NCI-H1930 (cell line): ENCODE measurements at places on chromosomes 6 and 20.

DNA sequence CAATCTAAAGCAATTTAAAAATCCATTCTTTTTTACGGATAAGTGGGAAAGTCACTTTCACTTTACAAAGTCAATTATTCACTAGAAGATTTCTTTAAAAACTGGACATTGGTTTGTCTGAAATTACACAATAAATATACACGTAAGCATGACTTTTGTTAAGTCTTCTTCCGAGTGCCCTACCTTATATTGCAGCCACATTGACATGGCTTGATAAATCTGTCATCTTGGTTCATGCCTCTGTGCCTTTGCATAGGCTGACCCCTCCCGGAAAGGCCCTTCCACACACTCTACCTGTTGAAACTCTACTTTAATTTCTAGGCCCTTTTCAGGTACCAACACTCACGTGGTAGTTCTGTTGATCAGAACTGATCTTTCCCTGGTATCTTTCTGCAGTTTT lies 104.1 kb downstream of the SH3BGRL2 start:
- DNase-seq = no peak

DNA sequence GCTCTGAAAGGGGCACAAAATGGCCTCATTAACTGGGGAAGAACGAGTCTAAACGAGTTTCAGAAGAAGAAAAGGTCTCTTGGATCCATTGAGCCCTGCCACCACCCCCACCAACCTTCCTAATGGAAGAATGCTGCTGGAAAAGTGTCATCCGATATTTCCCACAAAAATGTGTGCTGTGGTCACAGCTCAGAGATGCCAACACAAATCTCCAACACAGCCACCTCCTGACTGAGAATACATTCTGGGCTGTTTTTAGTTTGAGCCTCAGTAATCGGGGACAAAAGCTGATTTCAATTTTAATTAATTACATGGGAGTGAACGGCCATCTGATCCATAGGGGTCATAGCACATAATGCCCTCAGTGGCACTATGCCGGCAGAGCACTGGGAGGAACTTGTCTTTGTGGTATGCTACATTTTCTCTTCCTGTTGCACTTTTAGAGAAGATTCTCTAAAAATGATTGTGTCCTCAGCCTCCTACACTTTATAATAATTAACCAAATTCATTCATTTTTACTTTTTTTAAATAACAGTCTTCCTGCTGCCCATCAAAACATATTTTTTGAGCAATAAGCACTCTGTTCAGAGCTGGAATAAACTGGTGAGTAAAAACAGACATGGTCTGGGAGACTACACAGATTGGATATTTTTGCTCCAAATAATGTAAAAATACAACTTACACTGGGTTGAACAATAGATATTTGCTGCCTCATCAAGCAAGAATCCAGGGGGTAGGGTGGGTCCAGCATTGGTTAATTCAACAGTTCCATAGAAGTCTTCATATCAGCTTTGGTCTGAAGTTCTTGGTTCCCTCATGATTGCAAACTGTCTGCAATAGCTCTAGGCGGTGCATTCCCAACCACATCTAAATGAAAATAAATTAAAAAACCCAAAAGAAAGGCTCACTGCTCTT lies 143.6 kb upstream of the TMEM170B start:
- DNase-seq = no peak

DNA sequence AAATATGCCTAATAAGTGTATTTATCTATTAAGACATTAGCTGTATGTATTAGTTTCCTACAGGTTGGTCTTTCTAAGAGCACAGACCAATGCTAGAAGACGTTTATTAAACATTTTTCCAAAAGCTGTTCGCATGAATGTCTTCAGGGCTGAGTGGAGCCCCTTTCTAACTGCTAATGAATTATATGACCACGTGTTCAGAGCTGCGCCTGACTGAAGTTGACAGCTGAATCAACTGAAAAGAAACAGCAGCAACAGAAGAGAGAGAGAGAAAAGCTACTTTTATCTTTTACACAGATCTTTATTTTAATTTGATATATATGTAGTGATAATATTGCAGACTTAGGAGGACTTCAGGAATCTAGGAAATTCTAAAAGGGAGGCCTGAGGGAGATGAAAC lies 75.2 kb upstream of the ARID1B start:
- no peak for DNase-seq

- no peak for DNase-seq
Observed at GRCh38 chr20:34637245-34638038, 39.5 kb downstream of the PIGU start.

DNA sequence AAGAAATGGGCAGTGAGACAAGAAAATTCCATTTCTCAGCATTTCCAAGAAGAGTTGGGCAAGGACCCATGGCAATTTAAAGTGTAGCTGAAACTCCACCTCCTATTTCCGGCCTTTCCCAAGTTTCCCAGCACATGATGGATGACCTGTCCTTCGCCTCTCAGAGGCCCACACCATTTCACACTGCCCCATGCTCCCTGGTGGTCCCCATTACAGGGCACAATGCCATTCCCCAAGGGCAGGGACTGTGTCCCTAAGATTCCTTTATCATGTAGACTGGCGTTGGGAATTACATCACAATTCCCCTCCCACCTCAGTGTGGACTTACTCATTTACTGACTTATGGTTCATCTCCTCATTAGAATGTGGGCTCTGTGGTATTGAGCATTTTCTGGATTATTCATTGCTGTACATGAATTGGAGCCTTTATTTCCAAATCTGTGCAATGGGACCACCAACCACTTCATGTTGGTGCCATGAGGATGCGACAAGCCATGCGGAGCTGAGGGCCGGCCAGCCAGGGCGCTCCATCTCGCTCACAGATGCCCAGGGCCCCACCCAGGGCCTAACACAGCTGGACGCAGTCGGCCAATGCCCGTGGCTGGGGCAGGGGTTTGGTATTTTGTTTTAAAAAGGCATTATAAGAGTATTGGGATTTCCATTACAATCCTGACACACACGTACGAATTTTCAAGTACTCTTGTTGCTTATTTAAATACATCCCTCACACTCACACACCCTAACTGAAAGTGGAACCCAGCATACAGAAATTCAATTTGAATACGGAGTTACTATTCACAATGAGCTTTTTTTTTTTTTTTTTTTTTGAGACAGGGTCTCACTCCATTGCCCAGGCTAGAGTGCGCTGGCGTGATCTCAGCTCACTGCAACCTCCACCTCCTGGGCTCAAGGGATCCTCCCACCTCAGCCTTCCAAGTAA lies 5.4 kb downstream of the ACSS1 start:
- no peak for DNase-seq

GRCh38 chr6:143397227-143398222 lies 53.0 kb downstream of the ADAT2 start:
- no peak for DNase-seq

DNA sequence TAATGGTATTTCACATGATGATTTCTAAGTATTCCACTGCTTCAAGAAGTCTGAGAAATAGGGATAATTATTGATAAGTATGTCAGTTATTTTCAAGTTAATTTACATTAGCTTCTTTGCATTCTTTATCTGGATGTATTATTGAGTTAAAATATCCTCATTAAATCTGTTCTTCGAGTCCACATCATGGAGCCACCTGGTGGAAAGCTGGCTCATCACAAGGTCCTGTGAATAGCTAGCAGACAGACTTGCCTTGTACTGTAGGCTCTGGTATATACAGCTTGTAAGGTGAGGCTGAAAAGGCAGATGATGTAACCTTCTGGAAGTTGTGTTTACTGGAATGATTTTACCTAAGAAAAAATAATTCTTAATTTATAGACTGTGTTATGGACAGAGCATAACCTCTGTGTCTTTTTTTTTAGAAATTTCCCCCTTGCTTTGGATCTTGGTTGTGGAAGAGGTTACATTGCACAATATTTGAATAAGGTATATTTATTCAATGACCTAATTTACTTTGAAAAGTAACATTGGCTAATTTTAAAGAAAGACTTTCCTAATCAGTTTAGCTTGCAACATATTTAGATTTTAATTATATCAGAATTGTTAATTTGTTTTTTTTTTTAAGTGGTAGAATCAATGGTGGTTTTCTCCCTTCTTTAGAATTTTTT lies 3.5 kb downstream of the NDUFAF5 start:
- DNase-seq = peak; percentile 26

DNA sequence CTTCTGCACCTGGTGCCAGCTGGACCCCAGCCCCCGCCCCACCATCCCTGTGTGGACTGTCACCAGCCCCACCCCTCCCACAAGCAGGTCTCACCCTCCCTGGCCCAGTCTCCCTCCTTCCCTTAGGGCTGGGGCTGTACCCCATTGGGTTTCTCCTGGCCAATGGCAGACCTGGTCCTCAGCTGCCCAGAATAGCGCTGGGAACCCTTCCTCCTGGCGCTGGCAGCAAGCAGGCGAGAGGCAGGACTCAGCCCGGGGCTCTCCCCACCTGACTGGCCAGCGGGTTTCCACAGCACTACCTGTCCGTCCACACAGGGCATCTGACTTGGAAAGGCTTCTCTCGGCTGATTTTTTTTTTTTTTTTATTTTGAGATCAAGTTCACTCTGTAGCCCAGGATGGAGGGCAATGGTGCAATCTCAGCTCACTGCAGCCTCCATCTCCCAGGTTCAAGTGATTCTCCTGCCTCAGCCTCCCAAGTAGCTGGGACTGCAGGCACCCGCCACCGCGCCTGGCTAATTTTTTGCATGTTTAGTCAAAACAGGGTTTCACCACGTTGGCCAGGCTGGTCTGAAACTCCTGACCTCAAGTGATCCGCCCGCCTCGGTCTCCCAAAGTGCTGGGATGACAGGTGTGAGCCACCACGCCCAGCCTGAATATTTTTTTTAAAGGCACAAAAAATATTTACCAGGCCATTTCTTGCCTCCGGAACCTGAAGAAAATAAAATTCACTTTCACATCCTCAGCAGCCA lies 21.6 kb upstream of the CHRNA4 start:
- no peak for DNase-seq

- DNase-seq = no peak
Observed at GRCh38 chr6:34897716-34898115, 8.7 kb downstream of the ANKS1A start.

DNA sequence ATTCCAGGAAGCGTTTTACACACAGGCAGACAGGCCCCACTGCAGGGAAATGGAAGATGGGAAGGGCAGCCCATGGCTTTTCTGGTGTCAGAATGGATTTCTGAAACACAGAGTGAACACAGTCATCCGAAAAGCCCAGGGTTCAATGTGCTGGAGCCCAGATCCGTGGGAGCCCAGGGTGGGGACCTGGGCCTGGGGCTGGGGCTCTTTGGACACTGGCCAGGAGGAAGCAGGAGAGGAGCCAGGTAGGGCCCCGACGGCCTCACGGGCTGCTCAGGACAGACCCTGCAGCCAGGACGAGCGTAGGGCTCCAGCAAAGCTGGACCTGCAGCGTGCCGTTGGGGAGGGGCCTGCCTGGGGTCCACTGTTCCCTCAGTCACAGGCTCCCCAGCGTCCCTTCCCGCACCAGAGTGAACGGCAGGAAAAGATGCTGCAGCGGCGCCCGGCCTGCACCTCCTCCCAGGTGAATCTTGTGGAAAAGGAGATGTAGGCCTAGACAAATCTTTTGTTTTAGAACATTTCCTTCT lies 24.3 kb upstream of the LSM14B start:
- no peak for DNase-seq

GRCh38 chr6:116088946-116089345 lies 11.7 kb upstream of the NT5DC1 start:
- no peak for DNase-seq

GRCh38 chr6:161011492-161012480 lies 20.2 kb downstream of the MAP3K4 start:
- no peak for DNase-seq

- DNase-seq = peak; percentile 60
Observed at GRCh38 chr20:22686097-22686496, 101.7 kb upstream of the FOXA2 start.

GRCh38 chr6:113674075-113674474 lies 183.1 kb upstream of the MARCKS start:
- DNase-seq = no peak

DNA sequence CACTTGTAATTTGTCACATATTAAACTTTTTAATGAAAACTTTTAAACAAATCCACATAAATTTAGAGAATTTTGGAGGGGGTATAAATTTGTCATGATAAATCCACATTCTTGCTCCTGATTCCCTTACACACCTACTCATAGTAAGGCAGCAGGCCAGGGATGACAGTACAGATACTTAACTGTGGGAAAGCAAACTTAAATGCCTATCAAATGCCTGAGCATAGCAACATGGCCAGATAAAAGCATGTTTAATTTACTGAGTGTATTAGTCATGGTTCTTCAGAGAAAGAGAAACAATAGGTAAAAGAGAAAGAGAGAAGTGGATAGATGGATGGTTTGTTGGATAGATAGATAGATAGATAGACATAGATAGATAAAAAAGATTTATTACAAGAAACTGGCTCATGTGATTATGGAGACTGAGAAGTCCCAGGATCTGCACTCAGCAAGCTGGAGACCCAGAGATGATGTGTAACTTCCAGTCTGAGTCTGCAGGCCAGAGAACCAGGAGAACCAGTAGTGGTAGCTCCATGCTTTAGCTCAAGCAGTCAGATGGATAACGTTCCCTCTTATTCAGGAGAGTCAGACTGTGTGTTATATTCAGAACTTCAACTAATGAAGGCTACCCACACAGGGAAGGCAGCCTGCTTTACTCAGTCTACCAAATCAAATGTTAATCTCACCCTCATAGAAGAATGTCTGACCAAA lies 15.9 kb upstream of the ADGRF1 start:
- DNase-seq = no peak

- DNase-seq = no peak
Observed at GRCh38 chr20:50213531-50214106, 23.0 kb downstream of the CEBPB start.

DNA sequence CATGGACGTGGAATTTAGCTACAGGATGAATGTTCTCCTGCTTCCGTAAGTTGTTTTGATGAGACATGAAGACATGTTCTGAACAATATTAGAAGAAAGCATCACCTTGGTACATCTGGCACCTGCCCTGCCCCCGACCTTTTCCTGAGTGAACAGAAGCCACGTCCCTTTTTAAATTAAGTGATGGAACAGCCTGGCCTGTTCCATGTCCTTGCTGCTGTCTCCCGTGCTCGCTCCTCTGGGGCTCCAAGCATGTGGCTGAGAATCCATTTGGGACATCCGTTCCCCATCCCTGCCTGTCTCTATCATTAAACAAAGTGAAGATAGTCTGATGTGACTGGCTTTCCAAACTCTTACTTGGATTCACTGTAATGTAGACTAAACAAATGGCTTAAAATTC lies 36.4 kb downstream of the ERMARD start:
- DNase-seq = no peak

DNA sequence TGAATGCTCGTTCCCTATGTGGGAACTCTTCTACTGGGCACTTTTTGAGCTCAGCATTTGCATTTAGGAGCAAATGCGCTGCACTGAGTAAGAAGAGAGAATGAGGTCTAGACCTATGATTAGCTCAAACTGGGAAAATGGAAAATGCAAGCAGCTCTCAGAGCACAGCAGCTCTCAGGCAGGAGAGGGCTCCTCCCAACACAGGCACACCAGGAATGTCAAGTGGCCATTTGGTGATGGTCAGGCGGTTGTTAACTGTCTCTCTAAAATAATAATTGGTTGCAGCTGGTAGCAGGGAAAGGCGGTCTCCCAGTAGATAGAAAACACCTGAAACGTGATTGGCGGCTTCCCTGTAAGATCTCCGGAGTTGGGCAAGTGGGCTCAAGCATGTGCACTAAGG lies 162.0 kb upstream of the ECI2 start:
- DNase-seq = no peak

- no peak for DNase-seq
Observed at GRCh38 chr6:39466631-39467030, 144.1 kb upstream of the KCNK16 start.

GRCh38 chr6:151071295-151071694 lies 168.5 kb upstream of the AKAP12 start:
- no peak for DNase-seq

- DNase-seq = no peak
Observed at GRCh38 chr6:95958686-95959085, 57.1 kb upstream of the FUT9 start.

- DNase-seq = no peak
Observed at GRCh38 chr20:31705598-31706597, 16.8 kb downstream of the BCL2L1 start.
